ENCODE measurements at places on chromosomes 5 and 9.

DNA sequence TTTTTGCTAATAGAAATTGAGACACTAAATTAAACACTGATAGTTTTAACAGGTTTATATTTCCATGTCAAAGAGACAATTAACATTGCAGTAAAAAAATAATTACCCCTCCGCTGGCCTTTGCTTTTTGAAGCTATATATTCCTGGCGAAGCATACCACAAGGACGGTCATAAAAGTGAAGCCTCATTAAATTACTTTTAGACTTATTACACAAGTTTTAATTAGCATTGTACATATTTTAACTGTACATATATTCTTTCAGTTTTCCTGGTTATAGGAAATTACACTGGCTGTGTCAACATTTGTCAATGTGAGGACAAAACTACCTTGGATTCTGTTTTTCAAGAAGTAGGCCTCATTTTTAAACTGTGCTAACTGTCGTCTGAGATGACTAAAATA lies 1.2 kb downstream of the CDKN2A start:
- DNase-seq = no peak

GRCh38 chr9:120383611-120383998 lies 196.4 kb downstream of the CDK5RAP2 start:
- no peak for DNase-seq

GRCh38 chr9:75046725-75047345 lies 18.7 kb upstream of the CARNMT1 start:
- no peak for DNase-seq

DNA sequence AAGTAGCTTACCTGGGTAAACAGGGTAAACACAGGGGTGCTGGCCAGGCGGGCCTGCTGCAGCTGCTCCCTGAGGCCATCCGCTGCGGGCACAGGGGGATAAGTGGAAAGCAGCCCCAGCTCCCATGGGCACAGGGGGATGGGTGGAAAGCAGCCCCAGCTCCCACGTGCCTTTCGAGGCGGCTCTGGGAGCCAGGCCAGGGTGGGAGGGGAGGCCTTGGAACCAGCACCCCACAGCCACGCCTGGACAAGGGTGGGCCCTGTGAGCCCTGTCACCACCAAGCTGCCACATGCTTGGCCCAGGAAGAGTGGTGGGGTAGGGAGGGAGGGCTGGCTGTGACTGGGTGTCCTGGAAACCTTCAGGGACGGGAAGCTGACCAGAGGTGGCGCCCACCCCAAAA lies 7.8 kb upstream of the CARD9 start:
- no peak for DNase-seq

- DNase-seq = no peak
These were observed 153.6 kb downstream of the GNAQ start for GRCh38 chr9:77877976-77878375.

GRCh38 chr9:112540800-112541199 lies 54.2 kb downstream of the KIAA1958 start:
- DNase-seq = no peak

DNA sequence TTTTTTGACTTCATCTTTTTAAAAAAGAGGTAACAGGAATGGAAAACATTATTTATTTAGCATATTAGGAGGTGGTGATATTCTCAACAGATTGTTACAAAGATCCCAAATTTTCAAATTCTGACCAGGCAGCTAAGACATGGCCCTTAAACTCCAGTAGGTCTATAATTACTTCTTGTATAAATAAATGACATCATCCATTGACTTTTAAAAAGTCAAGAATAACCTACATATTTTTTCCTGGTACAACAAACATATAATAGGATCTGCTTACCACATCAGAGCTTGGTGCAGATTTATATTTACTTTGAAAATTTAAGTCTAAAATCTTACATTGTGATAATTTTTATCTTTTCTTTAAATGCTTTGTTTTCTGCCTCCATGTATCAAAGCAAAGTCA lies 92.2 kb upstream of the TRPM3 start:
- no peak for DNase-seq

DNA sequence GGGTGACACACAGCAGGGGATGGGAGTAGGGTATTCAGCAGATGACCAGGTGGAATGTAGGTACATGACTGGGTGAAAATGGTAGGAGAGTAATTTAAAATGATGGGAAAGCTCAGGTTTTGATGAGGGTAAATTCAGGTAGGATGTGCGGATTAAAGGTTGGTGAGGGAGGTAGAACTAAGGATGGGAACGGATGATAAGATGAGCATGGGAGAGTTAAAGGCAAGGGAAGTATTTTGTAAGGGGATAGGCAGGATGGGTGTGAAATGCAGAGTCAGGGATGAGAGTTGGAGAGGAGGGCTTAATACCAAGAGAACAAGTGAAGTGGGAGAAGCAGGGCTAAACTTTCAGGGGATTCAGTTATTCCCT lies 1.5 kb downstream of the TLN1 start:
- no peak for DNase-seq

- peak; percentile 12 for DNase-seq
These were observed 467 bp downstream of the CNOT6 start for GRCh38 chr5:180494510-180495181.

DNA sequence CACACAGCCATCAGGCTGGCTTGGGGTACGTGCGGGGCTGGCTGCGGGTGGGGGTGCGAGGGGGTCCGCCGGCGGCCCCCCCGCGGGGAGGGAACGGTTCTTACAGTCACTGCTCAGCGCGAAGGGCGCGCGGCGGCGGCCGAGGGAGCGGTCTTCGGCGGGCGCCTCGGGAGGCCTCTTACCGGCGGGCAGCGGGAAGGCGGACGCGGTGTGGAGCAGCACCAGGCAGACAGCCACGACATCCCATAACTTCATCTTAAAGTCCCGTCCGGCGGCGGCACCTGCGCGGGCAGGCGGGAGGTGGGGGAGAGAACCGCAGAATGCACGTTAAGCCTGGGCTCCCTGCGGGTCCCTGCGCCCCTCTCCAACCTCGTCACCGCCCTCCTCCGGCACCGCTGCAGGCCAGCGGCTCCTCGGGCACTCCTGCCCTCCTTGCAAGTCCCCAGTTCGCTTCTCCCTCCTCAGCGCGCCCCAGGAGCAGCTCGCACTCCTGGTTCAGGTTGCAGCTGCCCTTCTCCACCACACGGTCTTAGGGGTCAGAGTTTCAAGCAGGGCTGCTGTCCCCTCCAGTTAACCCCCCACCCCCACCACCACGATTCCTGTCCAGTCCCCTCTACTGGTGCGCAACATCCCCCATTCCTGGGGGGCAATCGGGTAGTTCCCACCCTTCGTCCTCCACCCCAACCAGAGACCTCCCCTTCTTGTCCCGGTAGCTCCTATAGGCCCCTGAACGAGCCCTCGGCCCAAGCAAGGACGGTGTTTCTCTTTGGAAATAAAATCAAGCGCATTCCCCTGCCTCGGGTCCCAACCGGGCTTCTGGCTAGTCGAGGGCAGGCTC lies 5.1 kb downstream of the GDNF start:
- no peak for DNase-seq

GRCh38 chr5:19975795-19976194 lies 12.2 kb downstream of the CDH18 start:
- no peak for DNase-seq

DNA sequence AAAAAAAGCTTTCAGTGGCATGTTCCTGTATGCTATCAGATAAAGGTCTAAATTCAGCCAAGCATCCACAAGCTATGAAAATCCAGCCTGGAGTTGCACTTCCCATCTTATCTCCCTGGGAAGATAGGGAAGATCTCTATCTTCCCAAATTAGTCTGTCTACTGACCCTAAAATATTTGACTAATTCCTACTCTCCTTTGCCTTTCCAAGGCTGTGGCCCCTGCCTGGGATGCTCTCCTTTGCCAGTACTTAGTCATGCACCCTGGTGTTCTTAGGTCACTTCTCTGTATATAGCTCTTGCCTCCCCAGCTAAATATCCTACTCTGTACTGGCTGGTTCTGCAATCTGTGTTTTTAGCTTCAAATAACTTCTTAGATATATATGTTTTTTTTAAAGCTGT lies 44.0 kb upstream of the PLPP1 start:
- DNase-seq = no peak

GRCh38 chr9:132451276-132451675 lies 41.3 kb downstream of the CFAP77 start:
- no peak for DNase-seq

GRCh38 chr5:132052520-132052919 lies 7.9 kb upstream of the IL3 start:
- no peak for DNase-seq

DNA sequence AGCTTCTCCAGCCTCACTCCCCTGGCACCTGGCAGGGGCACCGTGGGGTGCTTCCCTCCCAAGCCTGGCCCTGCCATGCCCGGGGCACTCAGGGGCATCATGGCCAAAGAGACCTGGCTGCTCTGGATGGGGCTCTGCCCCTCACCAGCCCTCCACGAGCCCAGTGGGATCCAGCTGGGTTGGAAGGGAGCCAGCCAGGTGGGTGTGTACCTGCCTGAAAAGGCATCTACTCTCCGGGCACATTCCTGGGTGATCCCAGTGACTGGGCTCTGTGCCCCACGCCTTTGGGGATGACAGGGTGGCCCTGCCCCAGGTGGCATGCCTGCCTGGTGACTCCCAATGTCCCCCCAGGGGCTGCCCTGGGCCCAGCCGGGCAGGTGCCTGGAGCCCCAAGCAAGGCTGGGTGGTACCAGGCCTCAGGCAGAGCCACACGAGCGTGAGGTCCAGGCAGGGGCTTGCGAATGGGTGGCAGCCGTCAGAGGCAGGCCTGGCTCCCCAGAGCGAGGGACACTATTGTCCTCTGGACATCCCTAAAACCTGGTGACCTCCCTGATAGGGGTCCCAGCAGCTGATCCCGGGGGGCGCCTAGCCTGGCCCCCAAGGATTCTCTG lies 777 bp downstream of the GPSM1 start:
- DNase-seq = no peak

DNA sequence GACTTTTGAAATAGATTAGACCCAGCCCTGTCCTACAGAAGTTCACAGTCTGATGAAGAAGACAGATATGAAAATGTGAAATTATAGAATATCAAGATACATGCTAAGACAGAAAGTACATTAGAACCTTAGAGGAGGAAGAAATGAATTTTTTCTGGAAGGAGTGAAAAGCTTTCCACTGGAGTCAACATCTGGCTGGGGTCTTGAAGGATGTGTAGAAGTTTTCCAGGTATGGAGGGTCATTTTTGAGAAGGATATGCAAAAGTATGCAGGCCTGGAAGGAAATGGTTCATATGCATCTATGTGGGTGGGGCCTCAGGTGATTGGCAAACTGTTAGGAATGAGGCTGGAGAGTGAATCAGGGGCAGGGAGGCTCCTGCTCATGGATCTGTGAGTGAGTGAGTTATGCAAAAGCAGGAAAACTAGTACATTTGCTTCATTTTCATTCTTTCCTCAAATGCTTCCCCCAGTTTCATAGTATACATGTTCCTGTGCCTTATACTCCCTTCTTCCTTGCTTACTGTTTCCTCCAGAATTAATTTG lies 142.3 kb downstream of the GRIA1 start:
- no peak for DNase-seq
